Activated T-helper 1 cell treated with anti-CD3 and anti-CD28 coated beads, Interleukin-12 subunit alpha, Interleukin-12 subunit beta, Interleukin-2, Interleukin-4 antibody, amounts not matched to agents 30 ng/mL and 10 ng/mL and 1 ng/mL, durations not matched to agents 14 hours and 24 hours and 36 hours (primary cell): ENCODE measurements at places on chromosomes 1 and 21.

DNA sequence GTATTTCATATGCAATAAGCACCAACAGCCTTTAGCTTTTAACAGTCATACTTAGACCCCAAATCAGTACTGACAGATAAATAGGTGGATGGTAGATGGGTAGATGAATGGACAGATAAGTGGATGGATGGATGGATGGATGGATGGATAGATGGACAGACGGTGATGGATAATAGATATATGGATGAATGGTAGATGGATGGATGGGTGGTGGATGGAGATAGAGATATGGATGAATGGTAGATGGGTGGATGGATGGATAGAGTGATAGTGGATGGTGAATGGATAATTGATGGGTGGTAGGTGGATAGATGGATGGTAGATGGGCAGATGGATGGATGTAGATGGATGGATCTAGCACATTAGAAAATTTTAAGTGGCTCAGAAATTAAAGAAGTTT, 62.5 kb downstream of the TIAM1 start:
- H3K36me3 ChIP-seq, result peaks cover 14% of the 10 kb centered on the region
- no peaks in the 10 kb centered on the region for H3K27me3 ChIP-seq
- no peak for DNase-seq
- H3K4me3 ChIP-seq, result no peak overlapping the region
- H3K27ac ChIP-seq, result no peak overlapping the region

DNA sequence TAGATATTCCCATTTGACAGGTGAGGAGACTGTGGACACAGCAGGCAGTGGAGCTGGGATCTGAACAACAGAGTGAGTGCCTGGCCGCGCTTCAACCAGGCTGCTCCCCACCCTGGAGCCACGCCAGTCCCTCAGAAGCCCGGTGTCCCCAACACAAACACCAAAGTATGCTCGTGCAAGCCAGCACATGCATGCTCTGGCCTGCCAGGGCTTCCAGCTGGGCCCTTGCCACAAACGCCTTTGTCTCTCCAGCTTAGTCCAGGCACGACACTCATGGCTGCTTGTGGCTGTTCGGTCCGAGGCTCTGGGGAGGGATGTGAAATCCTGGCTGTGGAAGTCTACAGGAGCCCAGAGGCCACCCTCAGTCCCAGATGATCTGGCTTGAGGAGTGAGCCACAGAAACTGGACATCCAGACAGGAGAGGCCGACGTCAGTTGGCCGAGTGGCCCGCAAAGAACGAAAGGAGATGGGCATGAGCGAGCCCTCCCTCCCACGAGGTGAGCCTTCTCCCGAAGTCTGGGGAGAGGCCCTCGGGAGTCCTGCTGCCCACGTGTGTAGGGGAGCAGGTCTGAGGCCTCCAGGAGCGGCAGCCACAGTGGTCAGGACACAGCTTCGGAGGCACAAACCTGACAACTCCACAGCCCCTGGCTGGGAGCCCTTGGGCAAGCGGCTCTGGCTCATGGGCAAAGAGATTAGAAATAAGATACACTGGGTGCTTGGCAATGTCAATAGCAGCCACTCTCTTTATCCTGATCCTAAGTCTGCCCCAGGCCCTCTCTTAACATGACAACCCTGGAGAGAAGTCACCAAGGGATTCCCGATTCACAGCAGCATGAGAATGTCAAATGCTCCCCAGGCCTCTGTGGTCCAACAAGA, 117.1 kb upstream of the IFFO2 start:
- H3K4me1 ChIP-seq, result peaks cover 34% of the 10 kb centered on the region
- H3K27me3 ChIP-seq, result peaks cover 4% of the 10 kb centered on the region
- no peak overlapping the region for H3K4me3 ChIP-seq
- H3K27ac ChIP-seq, result peak overlapping the region; percentile 61

DNA sequence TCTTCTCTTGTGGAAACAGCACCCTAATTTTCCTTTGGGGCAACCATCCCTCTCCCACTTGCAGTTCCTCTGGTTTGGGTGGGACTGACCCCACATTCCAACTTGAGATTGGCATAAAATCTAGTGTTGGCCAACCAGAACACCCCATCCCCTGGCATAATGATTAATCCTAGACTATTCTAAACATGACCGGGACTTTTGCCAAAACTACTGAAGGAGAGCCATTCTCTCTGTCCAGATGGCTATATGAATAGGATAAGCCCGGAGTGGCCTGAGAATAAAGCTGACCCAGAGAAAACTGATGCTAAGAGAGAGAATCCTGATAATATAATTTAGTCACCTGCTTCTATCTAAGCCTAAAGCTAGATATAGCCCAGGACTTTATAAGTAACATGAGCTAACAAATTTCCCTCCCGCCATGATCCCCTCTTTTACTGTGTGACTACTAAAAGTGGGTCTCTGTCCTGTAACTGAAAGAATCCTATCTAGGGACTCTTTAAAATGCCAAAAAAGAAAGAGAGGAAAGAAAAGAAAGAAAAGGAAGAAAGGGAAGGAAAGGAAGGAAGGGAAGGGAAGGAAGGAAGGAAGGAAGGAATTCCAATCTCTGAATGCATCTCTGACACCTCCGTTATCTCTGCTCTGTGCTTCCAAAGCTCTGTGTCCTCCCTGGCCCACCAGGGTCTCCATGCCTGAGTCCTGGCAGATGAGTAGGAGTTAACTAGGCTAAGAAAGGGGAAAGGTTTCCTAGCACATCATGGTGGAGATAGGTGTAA, 28.0 kb upstream of the NRDC start:
- no peaks in the 10 kb centered on the region for H3K4me1 ChIP-seq
- H3K36me3 ChIP-seq, result no peaks in the 10 kb centered on the region
- H3K27me3 ChIP-seq, result peaks cover 7% of the 10 kb centered on the region
- no peak overlapping the region for H3K4me3 ChIP-seq
- DNase-seq, result no peak

DNA sequence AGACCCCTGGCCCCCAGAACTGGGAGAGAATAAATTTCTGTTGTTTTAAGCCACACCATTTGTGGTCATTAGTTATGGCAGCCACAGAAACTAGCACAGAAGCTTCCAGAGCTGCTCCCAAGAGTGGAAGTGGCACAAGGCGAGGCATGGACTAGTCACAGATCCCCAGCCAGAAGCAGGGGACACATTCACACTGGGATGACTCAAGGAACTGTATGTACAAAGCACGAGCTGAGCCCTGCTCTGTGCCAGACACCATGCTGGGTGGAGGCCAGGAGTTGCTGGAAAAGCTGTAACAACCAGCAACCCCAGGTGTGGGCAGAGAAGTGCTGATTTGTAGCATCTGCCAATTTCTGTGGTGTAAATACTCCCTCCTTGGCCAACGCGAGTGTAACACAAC, 55.6 kb downstream of the TCP10L start:
- H3K27me3 ChIP-seq, result no peaks in the 10 kb centered on the region
- no peaks in the 10 kb centered on the region for H3K36me3 ChIP-seq
- no peak for DNase-seq

DNA sequence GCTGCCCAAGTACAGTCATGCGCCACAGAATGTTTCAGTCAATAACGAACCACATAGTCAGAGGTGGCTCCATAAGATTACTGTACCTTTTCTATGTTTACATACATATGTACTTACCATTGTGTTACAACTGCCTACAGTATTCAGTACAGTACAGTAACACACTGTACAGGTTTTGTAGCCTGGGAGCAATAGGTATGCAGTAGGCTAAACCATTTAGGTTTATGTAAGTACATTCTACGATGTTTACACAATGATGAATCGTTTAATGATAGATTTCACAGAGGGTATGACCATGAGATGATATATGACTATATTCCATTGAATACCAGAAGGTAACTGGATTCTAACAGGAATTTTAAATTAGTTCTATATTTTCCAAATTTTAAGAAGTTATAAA, 10.5 kb downstream of the YY1AP1 start:
- no peak overlapping the region for H3K4me3 ChIP-seq
- H3K36me3 ChIP-seq, result peaks cover 42% of the 10 kb centered on the region
- DNase-seq, result no peak
- H3K4me1 ChIP-seq, result peaks cover 12% of the 10 kb centered on the region
- H3K27ac ChIP-seq, result no peak overlapping the region

DNA sequence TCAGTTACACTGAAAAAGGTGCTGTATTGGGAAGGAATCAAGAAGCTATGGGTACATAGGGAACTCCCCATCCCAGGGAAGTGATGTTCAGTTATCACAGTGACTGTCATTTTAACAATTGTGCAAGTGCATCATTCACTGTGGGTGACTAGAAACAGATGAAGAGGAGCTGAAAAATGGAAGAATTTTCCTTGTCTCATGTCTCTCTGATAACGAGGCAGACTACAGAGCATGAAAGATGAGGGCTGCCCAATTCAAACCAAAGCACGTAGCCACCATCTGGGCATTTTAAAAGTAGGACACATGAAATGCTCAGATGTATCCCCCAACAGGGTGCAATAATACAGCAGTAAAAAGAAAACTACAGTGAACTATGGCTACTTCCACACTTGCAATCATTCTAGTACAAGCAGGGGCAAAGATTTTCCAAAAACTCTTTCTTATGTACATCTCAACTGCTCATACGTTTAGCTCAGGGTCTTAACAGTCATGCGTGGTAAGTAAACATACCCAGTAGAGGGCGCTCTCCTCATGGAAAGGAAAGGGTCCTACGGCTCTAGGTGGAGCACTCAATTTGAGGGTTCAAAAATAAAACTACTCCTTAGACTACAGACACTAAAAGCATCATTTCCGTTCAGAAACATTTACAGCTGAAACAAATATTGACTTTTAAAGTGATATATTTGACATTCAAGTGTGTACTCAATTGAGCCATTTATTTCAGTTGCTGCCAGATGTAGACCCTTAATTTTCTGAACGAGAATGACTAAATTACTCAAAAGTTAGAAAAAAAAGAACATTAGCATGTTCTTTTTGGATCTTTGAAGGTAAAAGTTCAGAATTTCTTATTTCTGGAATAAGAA, 143.2 kb downstream of the KCTD3 start:
- no peaks in the 10 kb centered on the region for H3K36me3 ChIP-seq
- no peak for DNase-seq
- H3K27me3 ChIP-seq, result no peaks in the 10 kb centered on the region
- no peak overlapping the region for H3K4me3 ChIP-seq

DNA sequence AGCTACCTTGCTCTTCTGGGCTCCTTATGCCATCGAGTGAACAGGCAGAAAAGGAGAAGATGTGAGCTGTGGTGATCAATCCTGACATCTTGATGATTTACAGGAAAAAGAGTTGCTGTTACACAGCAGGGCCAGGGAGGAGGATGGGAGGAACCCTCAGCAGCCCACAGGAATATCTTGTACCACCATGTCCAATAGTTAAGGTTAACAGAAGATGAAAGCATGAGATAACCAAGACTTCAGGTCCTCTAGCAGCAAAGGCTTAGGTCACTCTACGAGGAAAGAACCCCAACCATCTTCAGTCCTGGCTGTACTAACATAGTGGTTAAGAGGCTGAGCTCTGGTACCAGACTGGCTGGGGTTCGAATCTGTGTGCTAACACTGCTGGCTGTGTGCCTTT, 12.1 kb upstream of the SELENBP1 start:
- no peaks in the 10 kb centered on the region for H3K36me3 ChIP-seq
- H3K4me1 ChIP-seq, result no peaks in the 10 kb centered on the region
- peaks cover 2% of the 10 kb centered on the region for H3K27me3 ChIP-seq
- no peak overlapping the region for H3K27ac ChIP-seq

- peaks cover 6% of the 10 kb centered on the region for H3K27me3 ChIP-seq
- DNase-seq, result no peak
- no peaks in the 10 kb centered on the region for H3K36me3 ChIP-seq
- no peaks in the 10 kb centered on the region for H3K4me1 ChIP-seq
- H3K4me3 ChIP-seq, result no peak overlapping the region
Measured at GRCh38 chr1:48947761-48948537, 171.3 kb upstream of the BEND5 start.

- H3K36me3 ChIP-seq, result no peaks in the 10 kb centered on the region
- H3K27me3 ChIP-seq, result peaks cover 16% of the 10 kb centered on the region
- no peak for DNase-seq
Measured at GRCh38 chr1:46784666-46785065, 14.2 kb upstream of the CYP4B1 start.

- no peak overlapping the region for H3K4me3 ChIP-seq
- peaks cover 10% of the 10 kb centered on the region for H3K27me3 ChIP-seq
- H3K4me1 ChIP-seq, result no peaks in the 10 kb centered on the region
- H3K36me3 ChIP-seq, result no peaks in the 10 kb centered on the region
Measured at GRCh38 chr21:31938330-31939301, 65.8 kb downstream of the HUNK start.

- no peak overlapping the region for H3K4me3 ChIP-seq
- no peaks in the 10 kb centered on the region for H3K4me1 ChIP-seq
- H3K27me3 ChIP-seq, result peaks cover 17% of the 10 kb centered on the region
Measured at GRCh38 chr1:156911577-156912298, 8.7 kb upstream of the LRRC71 start.

GRCh38 chr1:9253453-9254105, 19.0 kb downstream of the H6PD start:
- DNase-seq, result no peak
- H3K27me3 ChIP-seq, result no peaks in the 10 kb centered on the region
- no peak overlapping the region for H3K4me3 ChIP-seq
- H3K4me1 ChIP-seq, result peaks cover 5% of the 10 kb centered on the region

GRCh38 chr1:175842550-175842949, 99.2 kb upstream of the TNR start:
- H3K27me3 ChIP-seq, result peaks cover 1% of the 10 kb centered on the region
- H3K36me3 ChIP-seq, result no peaks in the 10 kb centered on the region
- no peak for DNase-seq

DNA sequence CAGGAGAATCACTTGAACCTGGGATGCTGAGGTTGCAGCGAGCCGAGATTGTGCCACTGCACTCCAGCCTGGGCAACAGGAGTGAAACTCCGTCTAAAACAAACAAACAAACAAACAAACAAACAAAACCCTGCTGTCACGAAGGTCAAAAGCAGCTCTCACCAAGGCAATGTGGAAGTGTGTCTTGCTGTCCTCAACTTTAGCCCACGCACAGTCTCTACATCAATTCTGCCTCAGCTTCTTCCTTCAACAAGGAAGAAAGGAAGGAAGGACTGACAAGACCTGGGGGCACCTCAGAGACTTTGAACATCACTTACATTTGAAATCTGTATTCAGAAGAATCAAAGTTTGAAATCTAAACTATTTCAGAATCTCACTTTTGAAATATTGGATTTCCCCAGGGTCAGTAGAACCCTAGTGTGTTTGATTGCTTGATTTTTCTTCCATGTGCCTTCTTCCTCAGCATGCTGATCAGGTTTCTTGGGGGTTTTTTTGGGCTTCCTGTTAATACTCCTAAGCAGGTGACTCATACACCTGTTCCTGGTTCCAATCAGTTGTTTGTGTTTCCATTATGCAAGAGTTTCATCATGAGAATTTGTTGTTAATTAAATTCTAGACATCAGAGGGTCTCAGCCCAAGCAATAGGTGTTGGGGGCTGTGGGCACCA, 6.5 kb upstream of the CSTB start:
- H3K36me3 ChIP-seq, result peaks cover 2% of the 10 kb centered on the region
- no peaks in the 10 kb centered on the region for H3K27me3 ChIP-seq

- H3K27me3 ChIP-seq, result no peaks in the 10 kb centered on the region
- peaks cover 22% of the 10 kb centered on the region for H3K4me1 ChIP-seq
- DNase-seq, result no peak
- H3K27ac ChIP-seq, result no peak overlapping the region
- peaks cover 8% of the 10 kb centered on the region for H3K36me3 ChIP-seq
Measured at GRCh38 chr21:14718951-14719350, 172.8 kb upstream of the SAMSN1 start.

GRCh38 chr1:165423136-165423535, 21.8 kb downstream of the RXRG start:
- peaks cover 22% of the 10 kb centered on the region for H3K4me1 ChIP-seq
- no peak overlapping the region for H3K4me3 ChIP-seq
- DNase-seq, result no peak
- H3K36me3 ChIP-seq, result peaks cover 4% of the 10 kb centered on the region
- peaks cover 12% of the 10 kb centered on the region for H3K27me3 ChIP-seq
- H3K27ac ChIP-seq, result no peak overlapping the region

GRCh38 chr1:38153066-38153777, 106.6 kb upstream of the POU3F1 start:
- peaks cover 6% of the 10 kb centered on the region for H3K27me3 ChIP-seq
- no peaks in the 10 kb centered on the region for H3K36me3 ChIP-seq
- no peak overlapping the region for H3K4me3 ChIP-seq
- no peak for DNase-seq
